Temporal lobe (tissue), 4 donors: ENCODE measurements at places on chromosomes 4 and X. TPM values are rescaled to one million over a fixed set of nuclear protein-coding genes. Genes with fewer than 3 reads are reported as not detected.

The IRAK1 gene
- 10.6 TPM for total RNA-seq

The FRYL gene
- 67.9 TPM for total RNA-seq

The ADH1A gene
- not detected for total RNA-seq

The BST1 gene
- 2.7 TPM for total RNA-seq

The ZFP42 gene
- not detected for total RNA-seq

The FAT1 gene
- 32.7 TPM for total RNA-seq

The FRMPD4 gene
- total RNA-seq, result 32.2 TPM

The CYLC1 gene
- not detected for total RNA-seq

The CCSER1 gene
- 122 TPM for total RNA-seq

The SPANXC gene
- not detected for total RNA-seq

The COX7B2 gene
- not detected for total RNA-seq

The KIF4A gene
- 2.5 TPM for total RNA-seq

The VCX3B gene
- not detected for total RNA-seq

The SULT1E1 gene
- total RNA-seq, result 5.4 TPM

The RPS6KA6 gene
- total RNA-seq, result 18.2 TPM

The PABPC1L2B gene
- not detected for total RNA-seq

The NPY1R gene
- total RNA-seq, result 129 TPM

The BMP2K gene
- 37.6 TPM for total RNA-seq

The BDH2 gene
- total RNA-seq, result 12.5 TPM

The S100G gene
- total RNA-seq, result not detected

The F11 gene
- 0.25 TPM for total RNA-seq

The EMCN gene
- 2.5 TPM for total RNA-seq
